ENCODE measurements at places on chromosomes 11 and 22.
A peak's percentile ranks its signal among the peaks of the same experiment; 100 is the strongest.

GRCh38 chr22:25402501-25403283, 161.8 kb upstream of the GRK3 start:
- no peak for DNase-seq

DNA sequence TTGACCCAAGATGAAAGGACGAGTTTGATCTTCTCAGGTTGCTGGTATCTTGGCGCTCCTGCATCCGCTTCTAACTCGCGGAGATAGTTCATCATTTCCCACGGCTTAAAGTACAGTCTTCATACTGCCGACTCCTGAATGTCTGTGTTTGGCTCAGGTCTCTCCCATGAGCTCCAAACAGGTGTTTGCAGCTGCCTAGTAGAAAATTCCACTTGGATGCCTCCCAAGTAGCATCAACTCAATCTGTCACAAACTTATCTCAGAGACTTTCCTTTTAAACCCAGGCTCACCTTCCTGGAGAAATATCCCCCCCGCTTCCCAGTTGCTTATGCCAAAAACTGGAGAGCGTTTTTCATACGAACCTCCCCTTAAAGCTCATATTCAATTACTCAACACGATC, 986.5 kb downstream of the TBC1D22A start:
- no peak for DNase-seq

DNA sequence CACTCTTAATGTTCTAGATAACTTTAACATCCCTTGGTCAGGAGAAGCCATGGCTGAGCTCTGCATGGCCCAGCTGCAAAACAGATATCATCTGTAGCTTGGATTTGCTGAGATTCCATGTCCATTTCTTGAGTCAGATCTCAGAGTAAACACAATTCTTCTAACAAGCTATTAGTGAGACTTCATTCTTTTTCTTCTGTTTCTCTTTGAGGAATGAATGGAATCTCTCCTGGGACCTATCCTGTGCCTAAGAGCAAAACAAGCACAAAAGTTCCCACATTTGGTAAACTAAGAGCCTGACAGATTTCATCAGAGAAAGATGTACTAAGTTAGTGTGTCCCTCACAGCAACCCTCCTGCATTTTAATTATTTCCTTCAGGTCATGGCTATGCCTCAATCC, 142.8 kb downstream of the MAML2 start:
- DNase-seq = no peak

- peak; percentile 58 for DNase-seq
Observed at GRCh38 chr11:11787305-11788062, 54.3 kb upstream of the USP47 start.

- no peak for DNase-seq
Observed at GRCh38 chr11:70544774-70545609, 146.7 kb downstream of the CTTN start.

- DNase-seq = no peak
Observed at GRCh38 chr11:5288108-5288905, 13.4 kb downstream of the OR51B4 start.

DNA sequence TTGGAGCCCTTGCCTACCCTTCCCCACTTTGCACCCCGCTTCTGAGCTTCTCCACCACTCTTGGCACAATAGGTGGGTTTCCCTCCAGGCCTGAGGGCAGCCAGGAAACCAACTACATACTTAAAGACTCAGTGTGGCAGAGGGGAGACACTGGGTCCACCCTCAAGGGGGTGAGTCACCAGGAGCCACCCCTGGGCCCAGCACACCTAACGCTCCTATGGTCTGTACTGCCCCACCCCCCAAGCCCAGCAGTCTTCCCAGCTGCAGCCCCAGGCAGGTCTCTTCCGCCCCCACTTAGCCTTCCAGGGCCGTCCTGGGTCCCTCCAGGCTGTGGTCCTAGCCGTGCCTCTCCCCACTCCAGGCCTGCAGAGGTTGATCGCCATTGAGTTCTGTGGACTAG, 3.2 kb upstream of the TMPRSS13 start:
- no peak for DNase-seq

All from stimulated activated CD8-positive, alpha-beta memory T cell treated with anti-CD3 and anti-CD28 coated beads, Interleukin-2, amount 100 ng/mL, for 48 hours (primary cell).